ENCODE measurements at places on chromosomes 7 and 10.

- DNase-seq: no peak
Measured at GRCh38 chr7:158549176-158549615, 38.4 kb downstream of the PTPRN2 start.

- DNase-seq: peak; percentile 22
Measured at GRCh38 chr7:85630904-85631600, 444.2 kb upstream of the SEMA3D start.

DNA sequence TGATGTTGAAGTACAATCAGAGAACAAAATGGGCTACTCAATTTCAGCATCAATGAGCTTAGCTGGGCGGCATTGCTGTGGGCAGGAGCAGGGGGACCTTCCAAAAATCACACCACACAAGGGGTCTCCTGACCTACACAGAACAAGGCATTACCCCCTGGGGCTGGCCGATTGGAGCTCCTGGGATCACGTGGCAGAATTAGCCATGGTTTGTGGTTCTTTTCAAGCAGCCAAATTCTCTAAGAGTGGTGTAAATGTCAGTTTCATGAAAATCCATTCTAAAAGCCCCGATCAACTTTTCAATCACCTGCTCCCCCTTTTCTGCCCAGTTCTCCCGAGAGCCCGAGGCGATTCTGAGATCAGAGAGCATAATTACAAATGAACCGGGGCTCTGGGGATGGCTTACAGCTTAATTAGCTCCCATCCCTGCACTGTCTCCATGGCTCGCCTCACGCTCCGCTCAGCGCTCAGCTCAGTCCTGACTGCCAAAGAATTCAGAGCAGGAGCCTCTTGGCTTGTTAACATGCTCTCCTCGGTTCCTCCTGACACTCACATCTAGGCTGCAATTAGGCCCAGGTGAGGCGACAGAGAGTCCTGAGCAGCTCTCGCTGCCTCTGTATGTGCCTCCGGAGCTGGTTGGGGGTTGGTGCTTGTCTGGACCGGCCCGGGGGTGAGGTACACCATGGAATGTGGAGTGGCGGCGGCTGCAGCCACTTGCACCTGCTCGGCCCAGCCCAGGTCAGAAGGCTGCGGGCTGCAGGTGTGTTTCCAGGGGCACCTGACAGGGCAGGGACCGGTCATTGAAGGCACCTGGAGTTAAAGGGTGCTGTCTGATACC is 111.8 kb downstream of the WDR11 start:
- no peak for DNase-seq

GRCh38 chr10:35458500-35459448 is 122.5 kb downstream of the CCNY start:
- DNase-seq: no peak

- DNase-seq: no peak
Measured at GRCh38 chr10:34548466-34548865, 266.6 kb downstream of the PARD3 start.

Data from cardiac fibroblast (primary cell).